Activated CD8-positive, alpha-beta T cell treated with anti-CD3 and anti-CD28 coated beads for 36 hours (primary cell): ENCODE measurements at places on chromosomes 3 and 15. TPM values are rescaled to one million over a fixed set of nuclear protein-coding genes. Genes with fewer than 3 reads are reported as not detected.

DNA sequence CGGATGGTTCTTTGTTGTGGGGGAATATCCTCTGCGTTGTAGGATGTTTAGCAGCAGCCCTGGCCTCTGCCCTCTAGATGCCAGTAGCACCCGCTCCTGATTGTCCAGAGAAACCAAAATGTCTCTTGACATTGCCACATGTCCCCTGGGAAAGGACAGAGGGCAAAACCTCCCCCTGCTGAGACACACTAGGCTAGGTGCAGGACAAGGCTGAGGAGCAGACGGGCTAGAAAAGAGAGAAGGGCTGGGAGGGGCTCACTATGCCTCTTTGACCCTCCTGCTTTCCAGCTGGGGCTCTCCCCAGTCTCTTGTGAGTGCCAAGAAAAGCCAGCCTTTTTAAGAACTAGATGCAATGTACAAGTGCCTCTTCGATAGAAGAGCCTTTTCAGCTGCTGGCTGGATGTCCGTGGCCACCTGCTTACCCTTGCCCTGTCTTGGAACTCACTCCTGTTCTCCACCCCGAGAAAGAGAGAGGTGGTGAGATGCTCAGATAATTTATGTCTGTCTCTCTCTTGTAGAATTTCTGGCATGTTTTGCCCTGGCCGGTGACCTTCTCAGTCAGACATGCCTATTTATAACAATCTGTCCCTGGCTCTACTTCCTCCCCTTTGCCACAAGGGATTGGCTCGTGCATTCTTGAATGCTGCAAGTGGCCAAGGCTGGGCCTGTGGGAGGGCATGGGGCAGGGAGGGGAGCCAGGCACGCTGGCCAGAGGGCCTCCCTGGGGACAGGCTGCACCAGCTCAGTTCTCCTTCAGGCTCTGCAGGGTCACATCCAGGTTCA is 142.6 kb downstream of the RPLP1 start:
- no peak for DNase-seq

GRCh38 chr3:50267280-50267913 is 1.6 kb upstream of the SEMA3B start:
- no peak for DNase-seq

DNA sequence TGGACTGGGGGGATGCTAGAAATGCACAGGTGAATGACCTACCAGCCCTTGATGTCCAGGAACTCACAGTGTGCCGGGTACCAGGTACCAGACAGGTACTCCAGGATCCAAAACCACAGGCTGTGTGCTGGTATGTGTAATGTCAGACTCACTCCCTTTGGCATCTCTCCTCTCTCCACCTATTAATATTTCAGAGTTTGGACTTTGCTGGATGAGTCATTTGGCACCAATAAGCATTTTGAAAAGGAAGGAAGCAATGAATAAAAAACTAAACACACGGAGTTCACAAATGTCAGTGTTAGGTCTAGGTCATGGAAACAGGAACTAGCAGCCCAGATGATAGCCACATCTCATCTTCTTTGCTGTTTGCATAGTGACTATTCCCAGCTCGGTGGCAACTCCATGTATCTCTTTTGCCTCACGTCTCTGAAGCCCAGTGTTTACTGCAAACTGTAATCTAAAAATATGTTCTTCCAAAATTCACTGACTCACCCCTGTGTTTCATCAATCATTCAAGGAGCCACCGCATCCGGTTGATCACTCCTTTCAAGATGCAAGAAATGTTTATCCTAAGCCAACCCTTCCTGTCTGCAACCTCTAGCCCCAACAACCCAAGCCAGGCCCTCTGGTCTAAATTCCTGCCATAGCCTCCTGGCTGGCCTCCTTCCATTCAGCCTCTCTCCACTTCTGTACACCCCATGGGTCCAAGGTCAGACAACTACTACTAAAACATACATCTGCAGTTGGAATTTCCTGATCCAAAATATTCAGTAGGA is 8.4 kb downstream of the ITGB5 start:
- peak; percentile 62 for DNase-seq

DNA sequence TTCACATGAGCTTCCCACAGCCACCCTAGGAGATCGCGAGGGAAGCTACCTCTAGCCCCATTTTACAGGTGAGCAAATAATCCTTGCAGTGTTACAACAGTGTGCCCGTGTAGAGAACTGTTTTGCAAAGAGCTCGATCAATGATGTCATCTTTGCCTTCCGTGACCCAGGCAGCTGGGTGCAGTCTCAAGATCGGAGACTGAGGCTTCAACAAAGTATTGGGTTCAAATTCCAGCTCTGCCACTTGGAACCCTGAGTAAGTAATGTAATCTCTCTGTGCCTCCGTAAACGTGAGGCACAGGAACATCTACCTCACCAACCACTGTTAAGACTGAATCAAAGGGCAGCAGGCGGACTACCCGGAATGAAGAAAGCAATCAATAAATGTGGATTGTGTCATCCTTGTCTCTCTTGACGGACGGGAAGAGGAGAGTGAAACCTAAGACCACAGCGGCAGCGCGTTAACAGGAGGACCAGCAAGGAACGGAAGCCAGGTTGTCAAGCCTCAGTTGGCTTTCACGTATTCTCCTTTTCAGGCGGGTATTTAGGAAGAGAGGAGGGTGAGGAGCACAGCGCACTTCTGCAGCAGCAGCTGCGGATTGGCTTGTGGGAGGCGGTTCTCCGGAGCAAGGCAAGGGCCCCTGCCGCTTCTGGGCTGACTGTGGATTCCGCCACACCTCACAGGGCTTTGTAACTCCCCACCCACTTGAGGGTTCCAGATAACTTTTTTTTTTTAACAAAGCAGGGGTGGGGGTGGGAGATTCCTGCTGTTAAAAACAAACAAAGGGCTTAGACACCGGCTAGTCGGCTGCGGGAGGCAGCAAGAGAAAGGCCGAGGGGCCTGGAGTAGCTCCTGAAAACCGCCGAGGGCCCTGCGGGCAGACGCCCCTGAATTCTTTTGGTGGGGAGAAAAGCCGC is 1.5 kb upstream of the SMAD3 start:
- DNase-seq, result peak; percentile 26

Gene RETNLB
- total RNA-seq, result not detected

GRCh38 chr3:71415681-71416122 is 167.8 kb downstream of the FOXP1 start:
- no peak for DNase-seq

DNA sequence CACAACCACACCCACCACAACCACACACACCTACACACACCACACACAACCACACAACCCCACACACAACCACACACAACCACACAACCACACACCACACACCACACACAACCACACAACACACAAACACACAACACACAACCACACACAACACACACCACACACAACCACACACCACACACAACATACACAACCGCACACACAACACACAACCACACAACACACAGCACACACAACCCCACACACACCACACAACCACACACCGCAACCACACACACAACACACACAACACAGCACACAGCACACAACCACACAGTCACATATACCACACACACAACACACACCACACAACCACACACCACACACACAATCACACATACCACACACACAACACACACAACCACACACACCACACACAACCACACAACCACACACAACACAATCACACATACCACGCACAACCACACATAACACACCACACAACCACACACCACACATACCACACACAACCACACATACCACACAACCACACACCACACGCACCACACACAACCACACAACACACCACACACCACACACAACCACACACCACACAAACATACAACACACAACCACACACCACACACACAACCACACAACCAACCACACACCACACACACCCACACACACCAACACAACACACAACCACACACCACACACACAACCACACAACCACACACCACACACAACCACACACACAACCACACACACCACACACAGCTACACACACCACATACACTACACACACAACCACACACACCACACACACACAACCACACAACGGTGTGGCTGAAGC is 23.7 kb downstream of the CPN2 start:
- no peak for DNase-seq

DNA sequence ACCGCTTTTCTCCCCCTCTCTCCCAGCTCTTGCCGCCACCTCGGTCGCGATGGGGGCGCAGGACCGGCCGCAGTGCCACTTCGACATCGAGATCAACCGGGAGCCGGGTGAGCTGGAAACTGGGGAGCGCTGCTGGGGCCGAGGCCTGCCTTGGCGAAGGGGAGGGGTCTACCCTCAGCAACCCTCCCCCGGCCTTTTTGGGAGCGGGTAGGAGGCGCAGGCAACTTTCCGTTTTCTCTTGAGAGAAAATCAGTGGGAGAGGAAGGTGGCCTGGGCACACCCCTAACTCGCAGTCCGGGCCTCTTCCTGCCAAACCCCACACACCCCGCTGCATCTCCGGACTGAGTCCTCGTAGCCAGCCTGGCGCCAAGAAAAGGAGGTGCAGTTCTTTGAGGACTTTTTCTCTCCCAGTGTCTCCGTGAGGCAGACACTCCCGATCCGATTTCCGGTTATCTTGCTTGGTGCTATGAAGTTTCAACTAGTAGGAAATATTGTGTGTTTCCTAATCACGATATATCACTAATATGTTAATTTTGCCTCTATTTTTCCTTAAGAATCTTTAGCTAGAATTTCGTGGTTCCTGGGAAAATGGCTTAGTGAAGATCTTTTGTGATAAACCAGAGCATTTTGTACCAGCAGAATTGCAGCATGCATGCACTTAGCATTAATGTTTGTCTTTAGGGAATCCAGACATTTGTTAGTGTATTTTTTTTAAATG is 631 bp downstream of the NKTR start:
- DNase-seq, result peak; percentile 73

Gene NRG4
- total RNA-seq, result not detected

DNA sequence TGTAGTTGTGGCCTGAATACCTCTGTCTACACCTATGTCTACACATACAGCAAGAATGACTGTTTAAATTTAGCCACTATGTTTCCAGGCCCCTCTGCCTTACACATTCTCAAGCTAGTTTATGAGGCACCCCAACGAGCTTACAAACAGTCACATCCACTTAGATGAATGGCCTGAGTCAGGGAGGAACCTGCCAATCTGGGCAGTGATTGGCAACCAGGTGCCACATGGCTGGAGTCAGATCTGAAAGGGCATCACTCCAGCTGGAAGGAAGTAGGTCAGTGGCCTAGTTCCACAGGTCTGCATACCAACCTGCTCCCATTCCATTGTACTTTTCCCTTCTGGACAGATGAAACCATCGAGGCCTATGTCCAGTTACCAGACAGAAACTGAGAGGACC is 136.3 kb downstream of the FOXP1 start:
- peak; percentile 43 for DNase-seq

GRCh38 chr3:127217596-127218453 is 24.9 kb downstream of the PRR23E start:
- DNase-seq, result no peak

Gene KLHL40
- total RNA-seq, result not detected

Gene RAD51
- 77.0 TPM for total RNA-seq
